ENCODE measurements at places on chromosomes 13 and 19.

DNA sequence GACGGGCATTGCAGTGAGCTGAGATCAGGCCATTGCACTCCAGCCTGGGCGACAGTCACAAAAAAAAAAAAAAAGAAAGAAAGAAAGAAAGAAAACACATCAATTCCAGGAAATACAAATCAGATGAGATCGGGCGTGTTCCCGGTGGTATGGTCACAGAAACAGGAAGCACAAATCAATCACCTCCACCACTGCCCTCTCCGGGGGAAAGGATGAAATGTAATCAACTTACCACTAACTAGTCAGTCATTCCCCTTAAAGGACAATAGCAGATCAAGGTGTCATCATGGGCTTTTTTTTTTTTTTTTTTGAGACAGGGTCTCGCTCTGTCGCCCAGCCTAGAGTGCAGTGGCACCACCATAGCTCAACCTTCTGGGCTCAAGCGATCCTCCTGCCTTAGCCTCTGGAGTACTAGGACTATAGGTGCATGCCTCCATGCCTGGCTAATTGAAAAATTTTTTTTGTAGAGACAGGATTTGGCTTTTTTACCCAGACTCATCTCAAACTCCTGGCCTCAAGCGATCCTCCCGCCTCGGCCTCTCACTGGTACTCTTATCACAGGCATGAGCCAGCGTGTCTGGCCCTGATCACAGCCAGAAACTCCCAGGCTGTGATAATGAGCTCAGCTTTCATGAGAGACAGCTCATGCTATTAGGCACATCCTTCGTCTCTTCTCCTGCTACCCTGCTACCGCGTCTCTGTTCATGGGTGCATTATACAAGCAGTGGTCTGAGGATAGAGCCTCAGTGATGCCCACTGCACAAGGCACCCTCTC lies 6.8 kb upstream of the DPRX start:
- no peak for DNase-seq

- DNase-seq, result no peak
Measured at GRCh38 chr19:33279430-33280350, 22.6 kb downstream of the CEBPA start.

DNA sequence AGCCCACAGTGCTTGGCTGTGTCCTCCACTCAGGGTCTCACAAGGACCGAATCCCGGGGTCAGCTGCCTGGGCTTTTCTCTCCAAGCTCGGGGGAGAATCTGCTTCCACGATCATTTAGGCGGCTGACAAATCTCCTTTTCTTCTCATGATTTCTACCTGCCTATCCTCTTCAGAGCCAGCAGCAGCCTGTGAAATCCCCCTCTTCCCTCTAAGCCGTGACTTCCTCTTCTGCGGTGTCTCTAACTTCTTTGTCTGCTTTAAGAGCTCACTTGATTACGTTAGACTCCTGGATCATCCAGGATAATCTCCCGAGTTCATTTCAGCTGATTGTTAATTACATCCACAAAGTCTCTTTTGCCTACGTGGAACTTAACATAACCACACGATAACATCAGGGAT lies 22.5 kb upstream of the ZNF845 start:
- DNase-seq, result no peak

DNA sequence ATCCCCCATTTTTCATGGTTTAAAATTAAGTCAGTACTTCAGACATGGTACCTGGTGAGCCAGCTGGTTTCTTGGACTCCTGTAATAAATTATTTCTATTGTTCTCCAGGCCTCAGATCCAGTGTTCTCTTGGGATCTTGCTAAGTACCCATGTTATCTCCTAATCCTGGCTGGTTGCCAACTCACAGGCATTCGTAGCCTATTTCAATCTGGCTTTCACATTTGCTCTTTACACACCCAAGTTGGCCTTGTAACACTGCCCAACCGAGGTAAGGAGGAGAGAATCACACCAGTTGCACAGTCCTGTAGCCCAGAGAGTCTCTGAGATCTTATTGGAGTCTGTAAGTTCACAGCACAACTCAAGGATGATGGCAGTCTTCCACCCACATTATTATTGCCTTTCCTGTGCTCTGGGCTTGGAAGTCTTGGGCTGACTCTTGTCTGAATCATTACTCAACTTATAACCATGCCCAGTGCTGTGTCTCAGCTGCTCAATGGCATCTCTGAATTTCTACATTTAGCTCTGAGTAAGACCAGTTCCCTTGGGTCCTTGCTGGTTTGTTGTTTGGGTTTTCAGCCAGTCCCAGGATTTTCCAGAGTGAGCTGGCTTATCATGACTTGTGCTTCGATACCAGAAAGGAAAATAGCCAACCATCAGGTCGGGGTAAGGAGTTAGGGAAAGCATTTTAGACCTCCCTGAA lies 76.6 kb upstream of the KLF12 start:
- no peak for DNase-seq

DNA sequence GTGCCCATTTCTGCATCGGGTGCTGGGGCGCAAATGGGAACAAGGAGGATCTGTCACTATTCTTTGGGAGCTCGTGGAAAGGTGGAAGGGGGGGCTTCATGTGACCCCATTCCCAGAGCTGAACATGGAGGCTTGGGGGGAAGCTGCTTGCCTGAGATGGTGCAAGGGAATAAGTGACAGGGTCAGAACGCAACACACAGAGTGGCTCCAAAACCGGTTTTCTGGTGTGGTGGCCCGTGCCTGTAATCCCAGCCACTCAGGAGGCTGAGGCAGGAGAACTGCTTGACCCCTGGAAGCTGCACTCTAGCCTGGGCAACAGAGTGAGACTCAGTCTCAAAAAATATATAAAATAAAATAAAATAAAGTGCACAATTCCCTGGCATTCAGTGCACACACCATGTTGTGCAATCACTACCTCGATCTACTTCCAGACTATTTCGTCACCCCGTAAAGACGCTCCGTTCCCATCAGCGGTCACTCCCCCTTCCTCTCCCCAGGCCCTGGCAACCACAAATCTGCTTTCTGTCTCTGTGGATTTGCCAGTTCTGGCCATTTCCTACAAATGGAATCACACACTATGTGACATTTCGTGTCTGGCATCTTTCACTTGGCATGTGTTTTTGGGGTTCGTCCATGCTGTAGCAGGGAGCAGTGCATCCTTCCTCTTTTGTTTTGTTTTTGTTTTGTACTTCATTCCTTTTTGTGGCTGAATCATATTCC lies 18.2 kb upstream of the COMP start:
- no peak for DNase-seq

GRCh38 chr19:16306728-16307402 lies 17.8 kb upstream of the KLF2 start:
- DNase-seq, result no peak

- DNase-seq, result no peak
Measured at GRCh38 chr19:22603518-22604440, 30.3 kb upstream of the ZNF492 start.

DNA sequence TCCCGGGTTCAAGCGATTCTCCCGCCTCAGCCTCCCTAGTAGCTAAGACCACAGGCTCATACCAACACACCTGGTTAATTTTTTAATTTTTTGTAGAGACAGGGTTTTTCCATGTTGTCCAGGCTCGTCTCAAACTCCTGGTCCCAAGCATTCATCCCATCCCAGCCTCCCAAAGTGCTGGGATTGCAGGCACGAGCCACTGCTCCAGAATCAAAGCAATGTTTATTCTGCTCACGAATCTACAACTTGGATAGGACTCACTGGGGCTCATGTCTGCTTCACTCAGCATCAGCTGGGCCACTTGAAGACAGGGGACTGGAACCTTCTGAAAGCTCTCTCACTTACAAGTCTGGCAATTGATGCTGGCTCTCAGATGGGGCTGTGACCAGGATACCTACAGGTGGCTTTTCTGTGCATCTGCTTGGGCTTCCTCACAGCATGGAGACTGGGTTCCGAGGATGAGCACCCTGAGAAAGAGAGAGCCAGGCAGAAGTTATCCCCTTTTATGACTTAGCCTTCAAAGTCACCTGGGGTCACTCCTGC lies 8.2 kb upstream of the ZNF792 start:
- no peak for DNase-seq

- DNase-seq, result no peak
Measured at GRCh38 chr13:54185785-54186184, 1157.2 kb downstream of the OLFM4 start.

- DNase-seq, result no peak
Measured at GRCh38 chr13:46386392-46387063, 524 bp downstream of the RUBCNL start.

GRCh38 chr13:67792151-67792676 lies 562.1 kb upstream of the PCDH9 start:
- DNase-seq, result no peak

GRCh38 chr13:85373322-85373721 lies 425.9 kb downstream of the SLITRK6 start:
- DNase-seq, result no peak

GRCh38 chr13:85383291-85383690 lies 415.9 kb downstream of the SLITRK6 start:
- no peak for DNase-seq

DNA sequence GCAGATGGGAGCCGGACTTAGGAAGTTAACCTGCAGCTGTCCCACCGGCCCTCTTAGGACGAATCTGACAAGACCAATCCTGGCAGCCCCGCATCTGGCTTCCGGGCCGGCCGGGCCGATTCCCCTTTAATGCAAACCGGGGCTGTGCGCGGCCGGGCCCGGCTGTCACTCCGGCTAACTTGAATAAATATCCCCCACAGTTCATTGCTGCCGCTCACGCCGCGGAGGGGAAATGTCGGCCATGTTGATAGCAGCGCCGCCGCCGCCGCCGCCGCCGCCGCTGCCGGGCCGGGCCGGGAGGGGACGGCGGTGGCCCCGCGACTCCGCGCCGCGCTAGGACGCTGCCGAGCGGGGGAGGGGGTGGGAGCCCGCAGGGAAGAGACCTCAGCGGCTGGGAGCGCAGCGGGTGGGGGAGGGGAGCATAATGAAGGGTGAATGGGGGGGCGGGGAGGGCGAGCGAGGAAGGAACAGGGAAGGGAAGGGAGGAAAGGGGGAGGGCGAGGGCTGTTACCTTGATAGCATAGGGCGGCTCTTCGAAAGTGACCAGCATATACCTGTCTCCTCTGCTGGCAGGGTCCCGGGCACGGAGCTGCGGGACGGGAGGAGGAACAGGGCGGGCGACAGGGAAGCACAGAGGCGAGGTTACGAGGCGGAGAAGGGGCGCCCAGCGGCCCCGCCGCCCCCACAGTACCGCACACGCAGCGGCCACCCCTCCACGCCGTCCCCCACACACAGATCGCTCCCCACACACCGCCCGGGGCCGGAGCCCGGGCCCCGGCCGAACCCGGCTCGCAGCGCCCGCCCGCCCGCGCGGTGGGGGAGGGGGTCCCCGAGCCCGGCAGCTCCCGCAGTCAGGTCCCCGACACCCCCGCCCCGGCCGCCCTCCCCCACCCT lies 1.1 kb downstream of the INTS6 start:
- peak; percentile 50 for DNase-seq

DNA sequence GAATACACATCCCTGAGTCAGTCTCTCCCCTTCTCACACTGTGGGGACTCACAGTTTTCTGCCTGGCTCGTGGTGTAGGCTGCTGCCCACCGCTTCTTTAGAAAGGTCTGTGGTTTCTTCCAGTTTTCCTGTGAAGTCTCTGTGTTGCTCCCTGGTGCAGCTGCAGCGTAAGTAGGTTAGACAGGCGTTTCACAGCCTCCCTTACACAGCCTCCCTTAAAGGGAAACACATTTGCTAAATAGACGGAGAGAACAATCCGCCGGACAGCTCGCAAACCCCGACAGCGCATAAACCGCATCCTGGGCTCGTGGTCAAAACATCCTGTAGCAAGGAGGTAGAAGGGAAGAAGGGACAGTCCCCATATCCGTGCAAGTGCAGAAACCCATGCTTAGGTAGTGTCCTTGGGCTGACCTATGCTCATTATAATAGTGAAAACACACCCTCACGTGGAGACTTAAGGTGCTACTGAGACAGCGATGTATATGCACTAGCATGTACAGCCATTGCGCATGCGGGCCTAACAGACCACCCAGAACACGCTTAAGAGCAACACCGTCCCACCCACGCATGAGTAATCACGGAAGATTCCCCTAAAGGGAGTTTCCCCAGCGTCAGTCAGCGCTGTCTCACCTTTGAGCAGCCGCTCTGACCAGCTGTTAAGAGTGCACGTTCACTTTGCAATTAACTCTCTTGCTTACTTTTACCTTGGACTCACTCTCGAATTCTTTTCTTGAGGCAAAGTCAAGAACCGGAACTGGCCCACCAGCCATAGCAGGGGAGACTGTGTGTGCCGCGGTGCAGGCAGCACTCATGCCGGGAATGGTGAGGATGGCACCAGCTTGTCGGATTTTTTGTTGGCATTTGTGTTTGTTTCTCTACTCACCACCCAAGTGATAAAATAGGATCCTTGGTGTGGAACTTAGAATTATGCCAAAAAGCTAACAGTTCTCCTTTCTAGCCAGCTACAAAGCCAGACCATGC lies 16.6 kb downstream of the SIGLEC8 start:
- DNase-seq, result no peak

GRCh38 chr19:14150041-14150769 lies 13.8 kb upstream of the ASF1B start:
- no peak for DNase-seq

DNA sequence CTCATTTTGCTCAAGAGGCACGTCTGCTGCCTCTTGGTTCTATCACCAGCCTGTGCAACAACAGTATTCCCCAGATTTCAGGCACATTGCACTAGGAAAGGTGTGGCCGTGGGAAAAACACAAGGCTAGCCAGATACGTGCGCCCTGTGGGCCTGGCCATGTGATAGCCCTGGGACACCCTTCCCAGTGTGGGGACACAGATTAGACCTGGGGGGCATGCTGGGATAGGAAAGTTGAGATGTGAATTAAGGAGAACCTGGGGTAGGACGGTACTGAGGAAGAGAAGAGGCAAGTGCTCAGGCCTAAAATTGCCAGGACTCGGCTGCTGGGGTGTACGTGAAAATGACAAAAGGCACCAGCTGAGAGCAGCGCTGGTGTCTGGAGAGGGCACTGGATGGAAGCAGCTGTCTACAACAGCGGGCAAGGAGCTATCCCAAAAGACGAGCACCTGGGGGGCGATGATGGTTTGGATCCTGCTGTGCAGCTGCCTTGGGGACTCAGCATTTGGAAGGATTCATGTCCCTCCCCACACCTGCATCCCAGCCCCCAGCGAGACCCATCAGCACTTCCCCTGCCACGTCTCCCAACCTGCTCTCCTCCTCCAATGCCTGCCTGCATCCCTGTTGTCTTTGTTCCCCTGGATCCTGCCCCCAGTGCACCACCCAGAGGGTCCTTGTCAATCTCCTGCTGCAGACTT lies 54.3 kb downstream of the GGACT start:
- DNase-seq, result no peak
